ENCODE measurements at places on chromosomes 1 and 21.

- peak; percentile 52 for DNase-seq
Observed at GRCh38 chr1:212782422-212783154, 9.0 kb downstream of the NSL1 start.

- DNase-seq = no peak
Observed at GRCh38 chr1:240806200-240806745, 194.3 kb upstream of the GREM2 start.

DNA sequence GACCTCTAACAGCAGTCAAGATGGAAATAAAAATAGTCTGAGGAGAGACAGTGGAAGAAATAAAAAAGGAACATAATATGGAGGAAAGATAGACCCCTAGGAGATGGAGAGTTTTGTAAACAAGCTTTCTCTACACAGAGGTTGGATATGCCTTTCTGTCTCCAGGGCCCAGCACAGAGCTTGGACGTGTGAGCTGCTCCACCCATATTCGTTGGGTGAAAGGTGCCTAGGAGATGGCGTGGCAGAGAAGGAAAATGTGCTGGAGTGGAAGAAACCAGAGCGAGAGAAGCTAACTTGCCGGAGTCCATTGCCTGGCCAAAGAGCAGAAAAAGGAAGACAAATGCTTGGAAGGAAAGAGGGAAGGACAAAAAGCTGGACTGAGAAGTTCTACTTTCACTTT, 78.3 kb upstream of the LMO4 start:
- no peak for DNase-seq

DNA sequence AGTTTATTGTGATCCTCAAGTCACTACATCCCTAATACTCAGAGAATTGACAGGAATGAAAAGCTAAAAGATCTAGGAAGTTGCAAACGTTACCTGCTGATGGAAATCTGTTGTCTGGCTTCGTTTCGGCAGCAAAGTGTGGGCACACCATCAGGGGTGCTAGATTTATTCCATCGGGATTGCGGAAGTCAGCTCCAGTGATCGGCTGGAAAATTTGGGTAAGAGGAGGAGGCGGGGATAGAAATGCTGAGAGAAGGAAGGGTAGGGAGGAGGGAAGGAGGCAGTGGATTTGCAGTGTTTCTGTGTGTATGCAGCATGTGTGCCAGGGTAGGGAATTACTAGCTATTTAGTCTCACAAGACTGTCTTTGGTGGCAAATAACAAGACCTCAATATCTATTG, at the start of gene CTSK:
Gene CTSK (minus strand): TSS at position 140 of the 400 bp plus-strand sequence. CDS start 1,455 bp downstream, outside the sequence.
- no peak for DNase-seq

- no peak for DNase-seq
Observed at GRCh38 chr1:91725989-91726721, 159.8 kb downstream of the TGFBR3 start.

DNA sequence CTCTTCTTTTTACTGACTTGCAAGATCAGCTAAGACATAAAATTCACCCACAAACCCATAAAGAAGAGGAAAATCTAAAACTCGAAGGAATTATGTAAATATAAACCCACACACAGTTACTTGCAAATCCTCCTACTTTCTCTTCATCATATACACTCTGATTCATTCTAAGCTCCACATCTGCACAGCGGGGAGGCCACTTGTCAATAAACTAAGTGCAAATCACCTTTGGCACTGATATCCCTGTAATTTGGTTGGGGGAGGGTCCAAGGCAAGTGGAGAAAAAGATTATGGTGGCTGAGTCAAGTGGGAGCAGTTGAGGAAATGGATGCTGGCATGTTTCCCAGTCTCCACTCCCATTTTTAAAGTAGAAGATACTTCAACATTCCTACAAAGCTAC, 596.5 kb downstream of the MATN1 start:
- no peak for DNase-seq

DNA sequence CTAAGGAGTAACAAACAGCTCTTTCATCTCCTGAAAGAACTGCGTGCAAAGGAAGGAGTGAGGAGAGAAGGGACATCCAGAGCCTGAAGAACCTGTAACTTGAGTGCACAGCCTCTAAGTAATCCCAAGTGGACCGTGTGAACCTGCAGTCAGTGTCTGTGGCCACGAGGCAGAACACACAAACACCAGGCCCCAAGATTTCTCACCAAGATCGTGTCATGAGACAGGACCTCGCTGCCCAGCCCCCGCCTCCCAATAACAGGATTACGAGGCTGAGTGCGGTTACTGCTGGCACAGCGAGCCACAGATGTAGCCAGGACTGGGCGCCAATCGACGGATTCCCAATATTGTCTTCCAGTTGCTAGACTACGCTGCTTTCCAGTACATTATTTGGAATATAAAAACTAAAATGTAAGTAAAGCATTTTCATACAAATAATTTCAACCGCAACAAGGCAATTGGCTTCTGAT, 101.3 kb upstream of the SLC25A33 start:
- DNase-seq = no peak

GRCh38 chr1:83113652-83114051, 885.3 kb downstream of the TTLL7 start:
- no peak for DNase-seq

GRCh38 chr1:160768295-160768657, 27.7 kb upstream of the LY9 start:
- DNase-seq = peak; percentile 91

GRCh38 chr1:167474191-167474641, 44.1 kb downstream of the CD247 start:
- peak; percentile 68 for DNase-seq

- no peak for DNase-seq
Observed at GRCh38 chr1:14826172-14826636, 227.7 kb downstream of the KAZN start.

DNA sequence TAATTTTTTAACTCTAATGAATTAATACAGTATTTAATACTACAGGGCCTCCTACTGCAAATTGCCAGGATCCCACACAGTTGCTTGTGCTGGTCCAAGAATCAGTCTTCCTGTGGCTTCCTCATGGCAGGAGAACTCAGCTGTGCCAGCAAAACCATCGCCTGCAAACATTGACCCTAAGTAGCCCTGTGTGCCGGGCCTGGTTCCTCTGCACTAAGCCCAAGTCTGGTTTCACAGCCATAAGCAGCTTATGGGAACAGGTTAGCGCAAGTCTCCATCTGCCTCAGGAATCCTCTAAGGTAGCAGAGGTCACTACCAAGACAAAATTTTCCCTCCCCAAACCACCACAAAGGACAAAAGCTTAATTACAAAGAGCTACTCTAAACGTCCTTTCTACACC, 216.6 kb downstream of the PLA2G4A start:
- no peak for DNase-seq

GRCh38 chr1:189821833-189822232, 655.8 kb downstream of the BRINP3 start:
- no peak for DNase-seq

- DNase-seq = peak; percentile 47
Observed at GRCh38 chr1:181397845-181398244, 85.5 kb upstream of the CACNA1E start.

DNA sequence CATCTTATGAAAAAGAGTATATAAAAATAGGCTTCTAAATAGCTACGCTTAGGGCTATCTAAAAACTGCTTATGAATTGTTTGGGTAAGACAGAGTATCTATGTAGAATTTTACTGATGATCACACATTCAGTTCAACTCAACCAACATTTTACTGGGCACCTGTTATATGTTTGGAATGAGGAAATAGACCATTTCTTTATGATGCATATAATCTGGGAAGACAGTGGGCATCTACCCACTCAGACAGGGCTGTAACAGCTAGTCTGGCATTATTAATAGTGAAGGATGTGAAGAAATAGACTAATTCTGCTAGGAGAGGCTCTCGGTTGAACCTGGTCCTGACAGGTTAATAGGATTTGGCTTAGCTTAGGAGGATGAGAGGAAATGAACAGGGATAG, 56.9 kb downstream of the TIAM1 start:
- no peak for DNase-seq

GRCh38 chr1:3312898-3313575, 141.4 kb upstream of the ARHGEF16 start:
- DNase-seq = no peak

DNA sequence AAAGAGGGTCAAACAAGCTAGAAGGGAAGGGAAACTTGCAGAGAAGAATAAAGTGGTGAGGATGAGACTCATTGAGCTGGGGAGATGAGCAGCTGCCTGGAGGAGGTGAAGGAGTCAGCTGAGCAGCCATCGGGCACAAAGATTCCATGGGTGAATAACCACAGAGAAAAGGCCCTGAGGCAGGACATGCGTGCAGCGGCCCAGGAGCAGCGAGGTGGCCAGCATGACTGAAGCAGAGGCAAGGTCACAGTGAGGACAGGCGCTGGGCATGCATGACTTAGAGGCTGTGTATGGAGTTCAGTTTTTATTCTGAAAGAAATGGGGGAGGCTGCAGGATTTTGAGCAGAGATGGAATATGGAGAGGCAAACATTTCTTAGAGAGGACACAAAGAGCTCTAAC, 24.9 kb downstream of the OLFML2B start:
- DNase-seq = no peak

GRCh38 chr1:19643121-19643520, 990 bp upstream of the NBL1 start:
- no peak for DNase-seq

DNA sequence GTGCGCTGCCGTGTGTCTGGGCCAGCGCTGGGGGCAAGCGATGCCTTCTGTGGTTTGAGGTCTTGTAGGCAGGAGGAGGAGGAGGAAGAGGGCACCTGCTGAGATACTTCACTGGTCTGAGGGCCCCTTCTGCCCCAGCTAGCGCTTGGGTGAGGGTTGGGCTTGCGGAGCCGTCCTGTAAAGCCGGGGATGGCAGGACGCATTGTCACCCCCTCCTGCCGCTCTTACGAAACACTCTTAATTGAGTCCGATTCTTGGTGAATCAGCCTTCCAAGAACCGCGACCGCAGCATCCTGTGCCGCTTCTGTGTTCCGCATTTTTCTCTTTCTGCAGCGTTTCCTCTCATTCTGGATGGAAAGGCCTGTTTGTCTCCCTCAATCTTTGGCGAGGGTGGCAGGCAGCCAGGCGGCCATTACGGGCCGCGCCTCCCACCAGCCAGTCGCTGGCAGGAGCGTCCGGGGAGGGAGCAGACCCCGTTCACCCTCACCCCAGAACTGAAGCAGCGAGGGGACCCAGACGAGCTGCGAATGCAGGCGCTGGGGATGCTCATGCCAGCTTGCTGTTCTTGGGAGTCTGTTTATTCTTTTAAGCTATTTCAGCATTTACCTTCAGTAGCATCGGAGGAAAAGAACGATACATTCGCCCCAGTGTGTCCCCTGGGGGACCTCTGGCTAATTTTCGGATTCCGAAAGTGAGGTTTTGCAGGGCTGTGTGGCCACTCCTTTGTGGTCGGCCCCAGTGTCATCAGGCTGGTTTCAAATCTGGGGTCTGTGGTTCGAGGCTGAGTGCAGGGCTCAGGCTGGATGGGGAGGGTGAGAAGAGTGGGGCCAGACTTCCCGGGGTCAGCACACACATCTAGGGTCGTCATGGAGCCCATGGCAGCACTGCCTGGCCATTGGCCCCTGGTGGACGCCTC, 62.7 kb downstream of the SKI start:
- peak; percentile 80 for DNase-seq

- DNase-seq = no peak
Observed at GRCh38 chr21:27426196-27426595, 459.3 kb upstream of the ADAMTS5 start.

- no peak for DNase-seq
Observed at GRCh38 chr1:244155661-244156060, 104.6 kb downstream of the ZBTB18 start.

Data from CD4-positive, alpha-beta T cell treated with Interleukin-17A for 1 hour (primary cell).